ENCODE measurements at places on chromosomes 1 and 21.

- peak; percentile 34 for DNase-seq
Observed at GRCh38 chr1:58841455-58841854, 57.6 kb upstream of the JUN start.

DNA sequence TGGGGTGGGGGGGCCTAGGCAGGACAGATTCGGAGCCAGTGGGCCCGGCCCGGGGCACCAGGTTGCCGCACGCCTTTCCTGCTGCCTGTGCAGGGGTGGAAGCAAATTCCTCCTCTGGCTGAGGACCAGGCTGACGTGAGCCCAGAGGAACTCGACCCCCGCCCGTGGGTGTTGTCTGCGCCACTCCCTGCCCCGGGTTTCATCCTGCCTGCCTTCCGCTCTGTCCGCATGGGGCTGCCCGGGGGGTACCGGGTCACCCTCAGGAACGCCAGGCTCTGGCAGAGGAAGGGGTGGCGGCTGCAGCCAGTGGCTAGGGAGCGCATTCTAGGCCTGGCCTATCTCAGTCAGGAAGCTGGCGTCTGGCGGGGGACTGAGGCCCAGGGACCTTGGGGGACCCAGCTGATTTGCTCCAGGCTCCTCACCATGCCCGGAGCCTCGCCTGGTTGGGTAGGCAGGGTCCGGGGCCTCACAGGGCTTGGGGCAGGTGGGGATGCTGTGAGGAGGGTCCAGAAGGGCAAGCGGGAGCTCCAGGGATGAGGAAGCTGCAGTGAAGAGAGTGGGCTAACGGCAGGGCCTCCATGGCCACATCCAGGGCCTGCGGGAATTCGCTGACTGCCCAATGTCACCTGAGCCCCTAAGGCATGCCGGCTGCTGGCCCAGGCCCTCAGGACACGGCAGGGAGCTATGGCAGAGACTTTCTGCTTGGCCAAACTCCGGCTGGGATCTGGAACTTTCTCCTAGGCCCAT is 2.4 kb upstream of the IBA57 start:
- no peak for DNase-seq

DNA sequence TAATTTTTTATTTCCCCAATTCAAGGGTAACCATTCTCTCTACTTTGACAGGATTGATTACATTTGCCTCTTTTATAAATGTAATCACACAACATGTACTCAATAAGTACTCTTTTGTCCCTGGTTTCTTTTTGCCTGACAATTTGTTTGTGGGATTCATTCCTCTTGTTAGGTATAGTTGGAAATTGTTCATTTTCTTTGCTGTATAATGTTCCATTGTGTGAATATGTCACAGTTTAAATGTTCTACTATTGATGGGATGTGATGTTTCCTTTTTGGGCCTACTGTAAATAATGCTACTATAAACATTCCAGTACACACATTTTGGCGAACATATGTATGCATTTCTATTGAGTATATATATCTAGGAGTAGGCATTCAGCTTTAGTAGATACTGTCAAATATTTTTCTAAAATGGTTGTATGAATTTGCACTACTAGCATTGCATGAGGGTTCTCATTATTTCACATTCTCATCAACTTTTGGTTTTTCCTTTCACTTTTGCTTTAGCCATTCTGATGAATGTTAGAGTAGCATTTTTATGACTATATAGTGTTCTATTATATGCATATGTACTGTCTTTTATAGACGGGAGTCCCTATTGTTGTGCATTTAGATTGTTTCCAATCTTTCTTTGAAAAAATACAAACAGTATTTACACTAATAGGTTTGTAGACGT is 35.0 kb upstream of the PRKACB start:
- no peak for DNase-seq

- no peak for DNase-seq
Observed at GRCh38 chr21:44253832-44254710, 7.6 kb downstream of the DNMT3L start.

DNA sequence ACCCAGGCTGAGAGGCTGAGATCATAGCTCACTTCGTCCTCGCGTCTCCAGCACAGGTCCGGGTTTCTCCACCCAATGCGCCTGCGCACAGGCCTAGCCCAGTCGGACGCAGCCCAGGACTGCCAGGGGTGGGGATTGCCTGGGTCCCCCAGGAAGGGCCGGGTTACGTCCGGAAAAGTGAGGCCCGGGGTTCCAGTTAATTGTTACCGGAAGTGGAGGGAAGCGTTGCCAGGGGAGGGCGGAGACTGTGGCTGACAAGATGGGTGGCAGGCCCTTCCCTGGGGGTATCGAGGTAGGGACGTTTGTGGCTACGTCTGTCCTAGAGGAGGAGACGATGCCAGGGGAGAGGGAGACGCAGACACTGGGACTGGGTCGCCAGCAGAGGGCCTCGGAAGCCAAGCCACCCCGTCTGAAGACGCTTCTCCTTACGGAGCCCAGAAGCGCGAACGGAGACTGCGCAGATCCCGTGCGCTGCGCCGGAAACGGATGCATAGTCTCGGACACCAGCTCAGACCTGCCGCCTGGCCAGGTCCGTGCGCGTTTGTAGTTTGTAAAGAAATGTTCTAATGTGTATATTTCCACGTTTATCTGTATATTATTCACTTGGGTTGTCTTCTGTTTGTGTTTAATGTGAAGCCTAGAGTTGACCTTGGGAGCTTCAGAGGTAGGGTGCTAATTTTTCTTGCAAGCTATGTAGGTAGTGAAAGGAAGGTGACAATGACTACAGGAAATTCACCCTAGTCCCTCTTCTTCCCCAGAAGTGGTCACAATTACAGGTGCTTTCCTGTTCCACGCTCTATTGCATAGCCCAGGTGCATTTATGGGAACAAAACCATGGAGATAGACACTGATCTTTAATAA is 7.3 kb downstream of the RSRP1 start:
- peak; percentile 94 for DNase-seq

DNA sequence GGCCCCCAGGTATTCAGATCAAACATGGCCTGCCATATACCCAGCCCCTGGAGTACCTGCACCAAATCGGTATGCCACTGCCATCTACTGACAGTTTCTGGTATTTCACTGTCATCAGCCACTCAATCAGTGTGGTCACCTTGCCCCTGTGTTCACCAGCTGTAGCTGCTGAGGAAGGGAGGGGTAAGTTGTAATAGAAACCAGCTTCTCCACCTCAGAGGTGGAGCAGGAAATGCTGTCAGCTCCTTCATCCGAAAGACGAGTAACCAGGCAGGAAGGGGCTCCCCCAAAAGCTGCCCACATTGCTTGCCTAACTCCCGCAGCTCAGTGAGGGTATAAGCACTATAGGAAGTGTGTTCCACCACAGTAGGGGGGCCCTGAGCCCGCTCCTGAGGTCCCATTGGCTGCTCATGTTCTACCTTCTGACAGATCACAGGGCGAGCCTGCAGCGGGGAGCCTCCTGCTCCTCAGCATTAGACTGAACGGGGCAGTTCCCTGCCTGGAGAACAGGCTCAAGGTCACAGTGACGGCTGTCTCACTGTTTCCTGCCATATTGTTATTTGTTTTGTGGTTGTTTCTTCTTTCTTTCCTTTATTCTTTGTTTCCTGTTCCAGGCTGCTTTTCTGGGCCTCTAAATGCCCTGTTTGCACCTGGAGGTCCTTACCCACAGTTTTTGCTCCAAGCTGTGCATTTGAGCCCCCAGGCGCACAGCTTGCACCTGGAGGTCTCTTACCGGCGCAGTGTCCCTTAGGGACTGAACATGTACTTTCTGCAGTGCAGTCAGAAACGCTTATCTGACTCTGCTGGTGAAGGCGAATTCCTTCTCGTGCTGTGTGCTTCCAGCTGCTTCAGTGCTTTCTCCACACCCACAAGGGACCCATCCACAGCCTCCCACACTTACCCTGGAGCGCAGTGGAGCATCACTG is 1638.3 kb downstream of the MRPL39 start:
- DNase-seq = peak; percentile 82

DNA sequence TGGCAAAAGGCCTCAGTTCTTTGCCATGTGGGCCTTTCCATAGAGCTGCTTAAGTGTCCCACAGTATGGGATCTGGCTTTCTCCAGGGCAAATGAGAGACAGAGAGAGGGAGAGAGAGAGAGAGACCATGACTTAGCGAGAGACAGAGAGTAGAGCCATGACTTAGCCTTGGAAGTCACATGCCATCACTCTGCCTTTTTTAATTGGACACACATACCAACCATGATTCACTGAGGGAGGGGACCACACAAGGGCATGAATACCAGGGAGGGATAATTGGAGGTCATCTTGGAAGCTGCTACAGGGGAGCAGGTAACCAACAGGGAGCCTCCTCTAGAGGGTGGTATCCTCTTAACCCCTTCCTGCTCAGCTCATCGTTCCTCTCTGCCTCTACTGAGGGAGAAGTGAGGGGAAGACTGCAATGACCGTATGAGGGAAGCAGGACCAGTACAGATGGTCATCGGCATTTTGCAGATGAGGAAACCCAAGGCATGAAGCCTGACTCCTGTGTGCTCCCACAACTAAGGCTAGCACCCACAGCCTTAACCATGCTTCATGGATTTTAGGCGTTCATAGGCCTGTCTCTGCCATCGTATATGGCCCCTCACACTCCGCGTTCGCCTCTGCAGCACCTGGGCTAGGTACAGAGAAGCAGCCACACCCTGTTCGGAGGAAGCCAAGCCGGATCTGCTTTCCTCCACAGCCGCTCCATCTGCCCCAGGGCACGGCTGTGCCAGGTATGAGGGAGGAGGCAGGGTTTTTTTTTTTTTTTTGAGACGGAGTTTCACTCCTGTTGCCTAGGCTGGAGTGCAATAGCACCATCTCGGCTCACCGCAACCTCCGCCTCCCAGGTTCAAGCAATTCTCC is 38.6 kb downstream of the MEF2D start:
- DNase-seq = no peak

DNA sequence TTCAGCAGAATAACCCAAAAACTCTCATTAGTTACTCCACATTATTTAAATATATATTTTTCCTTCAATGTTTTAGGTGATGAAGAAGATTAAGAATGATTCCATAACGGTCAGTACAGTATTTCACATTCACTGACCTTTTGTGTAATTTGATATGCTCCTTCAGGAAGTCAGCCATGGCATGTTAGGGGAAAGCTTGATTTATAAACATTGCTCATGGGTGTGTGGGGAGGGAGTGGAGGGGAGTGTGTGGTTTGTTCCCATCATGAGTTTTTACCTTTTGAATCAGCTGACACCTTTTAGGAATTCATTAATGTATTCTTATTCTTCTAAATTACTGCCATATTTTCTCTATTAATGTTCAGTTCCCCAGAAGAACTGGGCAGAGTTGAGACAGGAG is 240.2 kb downstream of the ATG4C start:
- no peak for DNase-seq

- DNase-seq = no peak
Observed at GRCh38 chr1:227547310-227548118, 15.8 kb upstream of the ZNF678 start.

DNA sequence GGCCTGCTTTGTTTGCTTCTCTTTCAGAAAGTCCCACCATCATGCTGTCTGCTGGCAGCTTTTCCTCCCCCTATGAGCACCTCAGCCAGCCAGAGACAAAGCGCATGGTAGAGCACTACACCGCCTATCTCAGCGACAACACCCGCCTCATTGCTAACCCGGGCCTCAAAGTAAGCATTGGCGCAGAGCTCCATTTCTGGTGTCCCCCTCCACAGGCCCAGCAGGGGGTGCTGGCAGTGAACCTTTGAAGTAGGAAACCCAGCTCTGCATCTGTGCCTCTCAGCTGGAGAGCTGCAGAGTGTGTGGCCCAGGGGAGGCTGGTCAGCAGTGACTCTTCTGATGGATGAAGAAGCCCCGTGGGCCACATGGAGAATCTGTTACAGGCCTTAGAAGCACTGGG is 81.2 kb upstream of the RAVER2 start:
- DNase-seq = peak; percentile 14

Measured in KBM-7 (cell line).